ENCODE measurements at places on chromosomes 6 and 20. TPM values are rescaled to one million over a fixed set of nuclear protein-coding genes. Genes with fewer than 3 reads are reported as not detected.

Gene GPLD1
- 5.2 TPM for total RNA-seq

DNA sequence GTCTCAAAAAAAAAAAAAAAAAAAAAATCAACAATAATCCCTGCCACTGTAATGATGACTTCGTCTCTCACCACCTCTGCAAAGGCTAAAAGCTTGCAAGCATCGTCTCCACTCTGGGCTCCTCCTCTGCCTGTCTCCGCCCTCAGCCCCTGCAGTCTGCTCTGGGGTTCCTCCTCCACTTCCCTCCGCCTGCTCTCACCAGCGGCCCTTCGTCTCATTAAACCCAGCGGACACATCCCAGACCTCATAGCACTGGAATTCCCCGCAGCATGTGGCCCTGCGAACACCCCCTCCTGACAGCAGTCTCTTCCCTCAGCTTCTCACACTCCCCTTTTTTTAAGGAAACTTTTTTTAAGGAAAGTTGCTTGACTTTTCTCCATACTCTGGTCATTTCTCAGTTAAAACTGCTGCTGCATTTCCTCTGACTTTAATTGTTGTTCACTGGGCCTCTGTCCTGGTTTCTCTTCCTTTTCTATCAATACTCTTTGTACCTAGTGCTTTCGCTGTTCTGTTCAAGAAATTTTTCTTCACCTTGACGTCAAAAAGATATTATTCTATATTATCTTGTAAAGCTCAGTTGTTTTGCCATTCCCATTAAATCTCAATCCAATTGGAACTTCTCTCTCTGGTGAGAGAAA is 70.9 kb upstream of the PLEKHG1 start:
- DNase-seq: peak; percentile 34

Gene C2
- 7.6 TPM for total RNA-seq

Gene LY86
- 10.0 TPM for total RNA-seq

Gene CD24
- total RNA-seq: 1,843 TPM

GRCh38 chr6:21367649-21368154 is 225.8 kb upstream of the SOX4 start:
- no peak for DNase-seq

- DNase-seq: no peak
Observed at GRCh38 chr6:158332237-158332636, 20.0 kb downstream of the TULP4 start.

GRCh38 chr6:33315793-33316602 is 1.5 kb downstream of the ZBTB22 start:
- no peak for DNase-seq

Gene SYCP2
- not detected for total RNA-seq

DNA sequence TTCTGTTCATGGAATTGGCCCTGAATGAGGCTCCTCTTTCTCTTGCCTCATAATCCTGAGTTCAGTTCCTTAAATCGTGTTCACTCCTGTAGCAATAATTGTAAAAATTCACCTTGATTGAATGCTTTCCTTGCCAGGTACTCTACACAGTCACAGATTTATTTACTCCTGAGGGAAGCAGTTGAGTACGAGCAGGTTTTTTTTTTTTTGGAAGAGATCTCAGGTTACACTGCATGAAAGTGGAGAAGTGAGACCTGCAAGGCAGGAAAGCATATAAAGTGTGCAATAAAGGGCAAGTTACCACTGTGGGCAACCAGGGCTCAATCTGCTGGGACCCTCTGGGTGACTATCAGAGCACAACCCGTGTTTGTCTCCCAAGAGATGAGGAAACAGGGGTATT is 93.0 kb upstream of the DOK5 start:
- no peak for DNase-seq

Gene SLC17A4
- total RNA-seq: 54.8 TPM

GRCh38 chr6:19812512-19813119 is 24.6 kb upstream of the ID4 start:
- DNase-seq: no peak

Gene ZNF184
- 2.8 TPM for total RNA-seq

DNA sequence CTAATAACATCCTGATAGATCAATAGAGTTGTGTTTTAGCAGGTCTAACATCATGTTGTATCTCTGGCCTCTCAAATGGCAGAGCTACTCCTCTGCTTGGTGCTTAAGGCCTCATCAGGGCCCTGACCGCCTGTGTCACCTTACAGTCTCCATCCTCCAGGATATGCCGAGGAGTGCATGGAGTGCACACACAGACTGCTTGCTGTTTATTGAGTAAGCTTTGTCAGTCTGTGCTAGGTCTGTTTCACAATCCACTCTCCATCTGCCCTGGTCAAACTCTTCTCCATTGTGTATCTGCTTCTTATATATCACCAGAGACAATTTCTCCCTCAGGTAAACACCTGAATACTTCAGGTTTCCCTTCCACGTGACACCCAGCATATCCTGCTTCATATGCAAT is 136.1 kb downstream of the SLC24A3 start:
- no peak for DNase-seq

- no peak for DNase-seq
Observed at GRCh38 chr6:37503309-37503965, 3.7 kb upstream of the CCDC167 start.

- no peak for DNase-seq
Observed at GRCh38 chr6:161295784-161296183, 21.9 kb upstream of the AGPAT4 start.

GRCh38 chr6:107491138-107491609 is 1.3 kb downstream of the SOBP start:
- peak; percentile 55 for DNase-seq

DNA sequence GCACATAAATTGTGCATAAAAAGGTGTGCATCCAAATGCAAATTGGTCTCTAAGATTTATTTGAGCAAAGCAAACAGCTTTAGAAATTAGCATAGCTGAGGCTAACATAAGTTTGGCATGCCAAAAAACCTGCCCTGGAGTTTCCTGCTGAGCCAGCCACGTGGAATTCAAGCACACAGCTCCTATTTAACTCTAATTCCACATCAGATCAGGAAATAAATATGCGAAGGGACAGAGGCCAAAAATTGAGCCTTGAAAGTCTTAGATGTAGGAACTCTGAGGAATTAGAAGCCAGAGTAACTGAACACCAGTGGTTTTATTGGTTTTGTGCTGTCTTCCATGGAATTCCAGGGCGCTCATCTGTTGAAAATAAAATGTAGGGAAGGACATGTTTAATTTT is 19.6 kb downstream of the SOBP start:
- no peak for DNase-seq

Gene KIAA1755
- 3.8 TPM for total RNA-seq

DNA sequence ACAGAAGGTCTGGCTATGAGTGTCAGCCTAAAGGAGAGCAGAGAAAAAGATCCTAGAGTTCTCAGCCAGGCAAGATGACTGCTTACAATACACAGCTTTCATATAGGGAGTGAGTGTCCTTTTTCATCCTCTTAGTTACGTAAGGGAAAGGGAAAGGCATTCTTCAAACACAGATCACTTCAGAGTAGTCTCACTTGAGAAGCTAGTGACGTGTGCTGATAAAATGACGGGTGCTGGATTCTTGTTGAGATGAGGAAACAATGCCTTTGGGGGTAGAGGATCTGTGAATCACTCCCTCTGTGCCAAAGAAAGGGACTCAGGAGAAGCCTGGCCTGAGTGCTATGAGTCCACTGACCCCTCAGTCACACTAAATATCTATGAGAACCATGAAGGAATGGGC is 117.3 kb downstream of the QRSL1 start:
- DNase-seq: no peak

- DNase-seq: no peak
Observed at GRCh38 chr6:91020744-91021143, 433.9 kb upstream of the MAP3K7 start.

Gene GTF3C6
- 53.4 TPM for total RNA-seq

- no peak for DNase-seq
Observed at GRCh38 chr6:166718516-166718915, 91.5 kb upstream of the RPS6KA2 start.

Gene TASP1
- total RNA-seq: 18.1 TPM

Gene SIRPG
- total RNA-seq: 3.8 TPM

GRCh38 chr6:34610819-34611477 is 54.8 kb upstream of the SPDEF start:
- DNase-seq: no peak

GRCh38 chr6:122438975-122439374 is 32.6 kb downstream of the SERINC1 start:
- no peak for DNase-seq

Gene BPIFB2
- not detected for total RNA-seq
